Activated naive CD4-positive, alpha-beta T cell treated with anti-CD3 and anti-CD28 coated beads, Interleukin-2, amount 10 ng/mL, durations not matched to agents 7 days and 5 days (primary cell): ENCODE measurements at places on chromosomes 5 and 9.
A peak's percentile ranks its signal among the peaks of the same experiment; 100 is the strongest.

DNA sequence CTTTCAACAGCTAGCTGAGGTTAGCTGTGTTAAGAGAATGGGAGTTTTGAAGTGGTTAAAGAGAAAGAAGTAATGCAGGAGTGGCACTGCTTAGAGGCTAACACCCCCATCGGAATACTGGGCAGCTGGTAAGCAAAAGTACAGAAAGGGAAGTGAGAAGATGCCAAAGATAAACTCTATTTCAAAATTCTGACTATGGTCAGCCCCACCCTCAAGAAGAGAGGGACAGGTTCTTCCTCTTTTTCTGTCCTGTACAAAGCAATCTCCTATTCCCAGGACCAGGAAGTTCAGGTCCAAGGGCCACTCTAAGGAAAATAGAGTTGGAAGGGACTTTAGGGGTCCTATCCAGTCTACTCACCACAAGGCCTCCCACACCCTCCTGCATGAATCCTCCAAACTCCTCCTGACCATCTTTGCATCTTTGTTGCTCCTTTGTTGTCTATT, 45.9 kb upstream of the JAK2 start:
- H3K27ac ChIP-seq, result peak overlapping the region; percentile 82
- no peaks in the 10 kb centered on the region for H3K36me3 ChIP-seq
- H3K4me1 ChIP-seq, result peaks cover 91% of the 10 kb centered on the region
- H3K4me3 ChIP-seq, result peak overlapping the region; percentile 19
- no peaks in the 10 kb centered on the region for H3K27me3 ChIP-seq

GRCh38 chr9:78021697-78022096, 9.9 kb downstream of the GNAQ start:
- no peak for DNase-seq
- H3K4me1 ChIP-seq, result peaks cover 39% of the 10 kb centered on the region
- H3K27me3 ChIP-seq, result no peaks in the 10 kb centered on the region
- no peak overlapping the region for H3K4me3 ChIP-seq

GRCh38 chr9:129972816-129973215, 70.2 kb downstream of the FNBP1 start:
- H3K36me3 ChIP-seq, result peaks cover 51% of the 10 kb centered on the region
- H3K4me3 ChIP-seq, result no peak overlapping the region
- no peak for DNase-seq
- H3K4me1 ChIP-seq, result peaks cover 13% of the 10 kb centered on the region
- H3K27ac ChIP-seq, result no peak overlapping the region

DNA sequence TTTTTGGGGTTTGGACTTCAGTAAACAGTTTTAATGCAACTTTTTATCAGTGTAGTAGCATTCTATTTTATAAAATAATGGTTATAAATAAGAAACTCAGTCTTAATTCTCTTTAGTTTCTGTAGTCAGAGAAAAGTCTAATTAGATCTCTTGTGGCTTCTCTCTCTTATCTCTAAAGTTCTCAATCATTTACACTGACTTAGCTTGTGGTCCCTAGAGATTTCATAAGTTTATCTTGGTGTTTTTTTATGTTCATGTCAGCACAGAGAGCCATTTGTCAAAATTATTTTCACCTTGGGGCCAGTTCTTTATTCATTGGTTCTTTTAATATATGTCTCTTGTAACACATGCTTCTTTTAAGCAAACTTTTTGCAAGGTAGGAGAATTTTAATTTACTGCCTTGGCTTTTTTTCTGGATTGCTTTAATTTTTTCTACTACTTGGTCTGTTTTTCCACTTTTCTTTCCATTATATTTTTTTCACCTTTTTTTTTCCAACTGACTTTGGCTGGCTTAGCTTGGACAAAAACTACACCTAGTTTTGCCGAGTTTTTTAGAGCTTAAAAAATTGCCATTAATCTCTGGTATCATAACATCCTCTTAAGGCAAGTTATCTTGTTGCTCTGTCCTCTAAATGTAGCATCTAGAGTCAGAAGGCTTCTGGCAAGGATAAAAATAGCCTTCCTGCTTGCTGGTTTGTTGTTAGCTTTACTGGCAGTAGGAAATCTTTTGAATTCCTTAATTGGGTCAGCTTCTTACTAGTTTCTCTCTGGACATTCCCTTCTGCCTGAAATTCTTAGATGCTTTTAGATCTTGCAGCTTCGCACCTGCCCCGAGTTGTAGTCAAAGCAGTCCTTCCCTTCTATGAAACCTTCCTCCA, 35.3 kb downstream of the CPEB4 start:
- peaks cover 3% of the 10 kb centered on the region for H3K36me3 ChIP-seq
- H3K4me3 ChIP-seq, result no peak overlapping the region
- peaks cover 3% of the 10 kb centered on the region for H3K4me1 ChIP-seq
- no peak overlapping the region for H3K27ac ChIP-seq

DNA sequence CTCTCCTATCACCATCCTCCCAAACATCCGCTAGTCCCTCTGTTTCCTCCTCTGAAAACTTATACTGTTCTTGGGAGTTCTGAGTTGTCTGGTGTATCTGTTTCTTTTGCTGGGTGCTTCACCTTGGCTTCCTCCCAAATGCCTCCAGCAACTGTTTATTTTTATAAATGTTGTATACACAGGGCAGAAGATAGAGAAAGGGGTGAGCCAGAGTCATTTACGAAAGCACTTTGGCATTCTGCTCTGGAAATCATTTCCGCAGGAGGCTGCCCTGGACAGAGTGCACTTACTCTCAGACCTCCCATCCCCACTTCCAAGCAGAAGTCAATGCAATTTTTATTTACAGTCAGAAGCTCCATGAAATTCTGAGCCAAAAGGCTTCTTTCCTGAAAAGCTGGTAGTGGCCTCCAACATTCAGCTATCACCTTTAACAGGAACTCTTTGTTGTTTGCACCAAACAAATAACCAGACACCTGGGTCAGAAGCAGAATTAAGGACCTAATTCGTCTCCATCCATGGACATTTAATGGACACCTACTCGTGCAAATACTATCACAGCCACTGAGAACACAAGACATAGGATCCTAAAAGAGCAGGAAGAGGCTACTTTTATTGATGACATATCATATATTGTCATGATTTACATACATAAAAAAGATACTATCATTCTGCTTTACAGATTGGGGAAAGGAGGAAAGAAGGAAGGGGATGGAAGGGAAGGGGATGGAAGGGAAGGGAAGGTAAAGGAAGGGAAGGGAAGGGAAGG, 229.5 kb upstream of the PAPPA start:
- no peak for DNase-seq
- H3K4me1 ChIP-seq, result no peaks in the 10 kb centered on the region
- H3K4me3 ChIP-seq, result no peak overlapping the region
- H3K27me3 ChIP-seq, result no peaks in the 10 kb centered on the region

DNA sequence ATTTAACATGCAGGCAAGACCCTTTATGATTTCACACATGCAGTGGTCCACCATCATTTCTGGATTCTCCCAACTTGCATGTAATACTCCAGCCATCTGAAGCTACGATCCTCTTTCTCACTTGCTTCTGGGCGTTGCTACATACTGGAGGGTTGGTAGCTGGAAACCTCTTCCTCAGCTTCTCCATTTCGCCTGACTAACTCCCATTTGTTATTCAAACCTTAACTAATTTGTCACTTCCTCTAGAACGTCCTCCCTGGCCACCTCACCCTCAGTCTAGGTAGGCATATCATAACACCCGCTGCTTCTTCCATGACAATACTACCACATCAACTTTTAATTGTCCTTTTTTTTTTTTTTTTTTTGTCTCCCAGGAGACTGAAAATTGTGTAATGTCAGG, 72.6 kb upstream of the EQTN start:
- peaks cover 40% of the 10 kb centered on the region for H3K4me1 ChIP-seq
- peak overlapping the region; percentile 19 for H3K27ac ChIP-seq
- H3K36me3 ChIP-seq, result no peaks in the 10 kb centered on the region
- H3K27me3 ChIP-seq, result peaks cover 15% of the 10 kb centered on the region
- no peak overlapping the region for H3K4me3 ChIP-seq

DNA sequence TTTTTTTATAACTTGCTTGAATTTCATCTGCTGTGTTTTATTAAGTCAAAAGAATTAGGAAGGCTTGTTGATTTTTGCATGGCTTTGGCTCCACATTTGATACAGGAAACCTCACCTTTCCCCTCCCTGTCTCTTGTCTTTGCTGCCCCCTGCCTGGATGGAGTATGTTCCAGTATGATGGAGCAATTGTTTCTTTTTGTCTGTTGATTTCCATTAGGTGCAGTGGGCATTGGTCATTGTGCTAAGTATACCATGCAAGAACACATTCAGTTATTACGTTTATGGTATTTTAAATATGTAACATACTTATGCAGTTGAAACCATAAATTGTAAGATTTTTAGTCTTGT, 19.6 kb downstream of the TJP2 start:
- H3K27ac ChIP-seq, result no peak overlapping the region
- DNase-seq, result no peak
- H3K27me3 ChIP-seq, result no peaks in the 10 kb centered on the region
- no peaks in the 10 kb centered on the region for H3K36me3 ChIP-seq
- H3K4me3 ChIP-seq, result no peak overlapping the region
- peaks cover 26% of the 10 kb centered on the region for H3K4me1 ChIP-seq

GRCh38 chr5:1227667-1228066, 2.5 kb downstream of the SLC6A18 start:
- H3K27ac ChIP-seq, result no peak overlapping the region
- no peak overlapping the region for H3K4me3 ChIP-seq
- H3K4me1 ChIP-seq, result peaks cover 31% of the 10 kb centered on the region
- no peaks in the 10 kb centered on the region for H3K36me3 ChIP-seq
